Pancreas (tissue), 10 donors: ENCODE measurements at places on chromosomes 6 and 20.

GRCh38 chr6:111872401-111873177 lies 663 bp downstream of the FYN start:
- H3K4me3 ChIP-seq, result peak overlapping the region; percentile 60
- peak overlapping the region; percentile 52 for H3K27ac ChIP-seq
- peaks cover 15% of the 10 kb centered on the region for H3K27me3 ChIP-seq
- peak; percentile 16 for DNase-seq

DNA sequence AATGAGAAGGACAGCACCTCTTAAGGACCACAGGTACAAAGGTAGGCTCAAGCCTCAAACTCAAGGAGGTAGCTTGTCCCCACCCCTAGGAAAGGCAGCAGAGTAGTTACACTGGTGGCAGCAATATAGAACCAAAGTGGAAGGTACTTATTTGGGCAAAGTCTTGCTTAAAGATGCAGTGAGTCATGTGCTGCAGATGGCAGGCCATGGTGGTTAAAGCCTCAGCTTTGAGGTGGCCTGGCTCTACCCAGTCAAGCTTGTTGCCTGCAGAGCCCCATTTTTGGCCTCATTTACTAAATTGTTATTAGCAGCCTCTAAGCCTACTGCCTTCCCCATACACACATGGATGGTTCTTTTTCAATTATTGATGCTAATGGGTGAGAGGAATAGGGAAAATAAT lies 146.0 kb downstream of the ELOVL4 start:
- no peak for DNase-seq
- H3K4me1 ChIP-seq, result no peaks in the 10 kb centered on the region
- H3K27me3 ChIP-seq, result no peaks in the 10 kb centered on the region
- H3K4me3 ChIP-seq, result no peak overlapping the region

DNA sequence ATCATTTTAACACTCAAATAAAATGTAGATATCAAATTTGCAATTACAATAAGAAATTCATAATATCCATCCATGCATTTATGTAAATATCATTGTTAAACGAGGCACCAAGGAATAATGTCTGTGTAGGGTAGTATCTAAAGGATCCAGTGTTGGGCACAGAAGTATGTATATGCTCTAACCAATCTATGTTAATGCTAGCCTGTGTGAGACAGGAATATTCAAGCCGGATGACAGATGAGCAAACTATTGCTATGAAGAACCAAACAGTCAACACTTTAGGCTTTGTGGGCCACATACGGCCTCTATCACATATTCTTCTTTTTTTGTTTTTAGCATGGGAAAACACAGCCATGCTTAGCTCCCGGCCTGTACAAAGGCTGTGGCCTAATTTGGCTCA lies 45.0 kb downstream of the HUS1B start:
- H3K4me3 ChIP-seq, result no peak overlapping the region
- no peaks in the 10 kb centered on the region for H3K27me3 ChIP-seq
- no peak for DNase-seq

DNA sequence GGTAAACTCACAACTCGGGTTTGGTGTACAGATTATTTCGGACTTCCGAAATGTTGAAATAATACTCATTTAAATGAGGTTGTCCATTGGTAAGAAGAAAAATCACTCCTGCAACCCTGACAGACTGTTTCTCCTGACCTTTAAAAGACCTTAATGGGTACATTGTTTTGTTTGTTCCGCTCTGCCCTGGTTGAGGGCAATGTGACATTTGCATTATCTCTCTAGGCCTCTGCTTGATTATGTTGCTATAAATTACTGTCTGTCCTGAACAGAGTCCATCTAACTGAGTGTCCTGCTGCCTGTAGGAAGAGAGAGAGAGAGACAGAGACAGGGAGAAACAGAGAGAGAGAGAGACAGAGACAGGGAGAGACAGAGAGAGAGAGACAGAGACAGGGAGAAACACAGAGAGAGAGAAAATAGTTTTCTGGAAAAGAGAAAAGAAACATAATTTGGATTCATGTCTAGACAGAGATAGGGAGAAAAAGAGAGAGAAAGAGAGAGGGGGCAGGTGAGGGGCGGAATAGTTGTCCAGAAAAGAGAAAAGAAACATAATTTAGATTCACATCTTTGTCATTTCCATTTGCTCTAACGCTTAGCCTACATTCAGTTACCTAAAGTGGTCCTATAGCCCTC lies 83.2 kb downstream of the SHLD1 start:
- no peaks in the 10 kb centered on the region for H3K27me3 ChIP-seq
- peaks cover 23% of the 10 kb centered on the region for H3K4me1 ChIP-seq
- DNase-seq, result no peak
- H3K4me3 ChIP-seq, result no peak overlapping the region

DNA sequence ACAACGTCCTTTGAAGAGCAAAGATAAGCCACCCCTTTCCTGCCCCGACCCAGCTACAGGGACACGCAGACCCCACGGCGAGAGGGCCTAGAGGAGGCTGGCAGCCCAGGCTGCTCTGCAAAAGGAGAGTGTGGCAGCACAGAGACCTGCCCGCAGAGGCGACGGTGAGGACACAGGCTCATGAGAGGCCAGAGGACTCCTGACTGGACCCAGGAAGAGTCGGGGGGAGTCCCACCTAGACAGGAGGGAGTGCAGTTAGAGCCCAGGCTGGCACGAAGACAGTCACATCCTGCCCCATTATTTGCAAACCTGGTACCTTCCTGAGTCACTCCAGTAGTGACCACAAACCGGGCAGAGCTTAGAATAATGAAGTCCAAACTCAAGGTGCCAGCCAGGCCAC lies 227.7 kb upstream of the CDH4 start:
- H3K4me3 ChIP-seq, result no peak overlapping the region
- no peaks in the 10 kb centered on the region for H3K36me3 ChIP-seq
- no peak overlapping the region for H3K27ac ChIP-seq
- no peaks in the 10 kb centered on the region for H3K27me3 ChIP-seq

DNA sequence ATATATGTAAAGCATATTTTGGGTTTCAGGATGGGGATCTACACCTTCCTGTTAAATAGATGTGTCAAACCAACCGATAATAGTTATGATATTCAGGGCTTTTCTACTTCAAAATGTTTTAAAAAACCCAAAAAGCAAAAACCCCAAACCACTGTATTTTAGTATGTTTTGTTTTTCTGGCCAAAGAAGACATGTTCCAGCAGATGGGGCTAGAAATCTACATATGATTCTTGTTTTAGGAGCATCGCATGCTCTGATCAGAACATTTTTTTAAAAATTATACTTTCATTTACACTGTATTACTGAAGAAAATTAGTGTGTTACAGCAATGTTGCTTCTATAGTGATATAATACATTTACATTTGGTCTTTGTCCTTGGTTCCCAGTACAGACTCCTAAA lies 11.0 kb downstream of the RMND1 start:
- peaks cover 5% of the 10 kb centered on the region for H3K4me1 ChIP-seq
- no peak for DNase-seq
- H3K27me3 ChIP-seq, result no peaks in the 10 kb centered on the region
- no peak overlapping the region for H3K27ac ChIP-seq
